ENCODE measurements at places on chromosomes 1 and 21. TPM values are rescaled to one million over a fixed set of nuclear protein-coding genes. Genes with fewer than 3 reads are reported as not detected.

The EIF3I gene
- total RNA-seq = 160 TPM

The GJA8 gene
- total RNA-seq = not detected

DNA sequence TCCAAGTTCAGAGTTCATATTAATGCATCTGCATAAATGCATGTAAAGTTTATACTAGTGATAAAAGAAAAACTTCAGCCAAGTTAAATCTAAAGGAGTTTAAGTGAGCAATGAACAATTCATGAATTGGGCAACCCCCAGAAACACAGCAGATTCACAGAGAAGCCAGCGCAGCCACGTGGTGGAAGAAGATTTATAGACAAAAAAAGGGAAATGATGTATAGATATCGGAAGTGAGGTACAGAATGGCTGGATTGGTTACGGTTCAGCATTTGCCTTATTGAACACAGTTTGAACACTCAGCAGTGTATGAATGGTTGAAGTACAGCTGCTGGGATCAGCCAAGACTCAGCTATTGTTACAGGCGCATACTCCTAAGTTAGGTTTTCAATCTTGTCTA, 5.7 kb downstream of the AK5 start:
- no peak for DNase-seq

GRCh38 chr1:165052431-165052830, 304.1 kb downstream of the LMX1A start:
- no peak for DNase-seq

DNA sequence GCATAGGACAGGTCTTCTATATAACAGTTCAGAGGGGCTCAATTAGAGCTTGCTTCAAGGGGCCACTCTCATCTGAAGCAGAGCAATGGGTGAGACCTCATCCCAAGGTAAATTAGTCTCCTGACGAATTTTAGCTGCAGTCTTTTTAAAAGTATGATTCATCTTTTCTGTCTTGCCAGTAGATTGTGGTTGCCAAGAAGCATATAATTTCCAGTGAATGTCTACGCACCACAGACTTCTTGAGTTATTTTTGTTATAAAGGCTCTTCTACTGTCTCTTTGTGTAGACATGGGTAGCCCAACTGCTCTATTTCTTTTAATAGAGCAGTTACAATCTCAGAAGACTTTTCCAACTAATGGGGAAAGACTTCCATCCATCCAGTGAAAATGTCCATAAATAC, 108.9 kb upstream of the FMN2 start:
- DNase-seq = no peak

DNA sequence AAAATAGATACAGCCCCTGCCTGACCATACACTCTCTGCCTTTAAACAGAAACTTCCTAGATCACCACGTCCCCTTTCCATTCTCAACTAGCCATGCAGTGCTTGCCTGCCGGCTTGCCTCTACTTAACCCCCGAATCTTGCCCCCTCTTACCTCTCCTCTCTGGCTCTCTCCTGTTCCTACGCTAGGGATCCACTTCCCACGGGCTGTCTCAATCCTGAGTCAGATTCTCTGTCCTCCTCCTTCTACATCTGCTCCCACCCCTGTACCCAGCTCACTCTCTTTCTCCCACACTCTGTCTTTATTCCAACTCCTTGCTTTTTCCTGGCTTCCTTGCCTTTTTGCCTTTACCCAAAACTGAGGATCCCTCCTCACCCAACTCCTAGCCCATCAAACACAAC, 29.3 kb downstream of the ATF3 start:
- no peak for DNase-seq

The COL6A1 gene
- total RNA-seq = 521 TPM

DNA sequence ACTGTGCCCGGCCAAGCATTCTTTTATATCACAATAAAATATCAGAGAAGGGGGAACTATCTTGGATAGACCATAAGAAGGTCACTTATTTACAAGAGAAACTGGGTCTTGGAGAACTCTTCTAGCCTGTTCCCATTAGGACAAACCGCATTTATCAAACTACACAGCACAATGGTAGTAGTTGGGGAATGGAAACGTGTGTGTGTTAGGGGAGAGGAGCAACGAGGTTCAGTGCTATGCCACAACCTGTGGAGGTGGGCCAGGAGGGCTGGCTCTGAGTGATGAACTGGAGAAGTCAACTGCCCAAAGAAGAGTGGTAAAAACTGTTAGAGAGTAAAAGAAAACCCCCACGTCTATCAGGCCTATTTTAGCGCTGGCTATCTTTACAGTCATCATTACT, 1.6 kb downstream of the DONSON start:
- no peak for DNase-seq

DNA sequence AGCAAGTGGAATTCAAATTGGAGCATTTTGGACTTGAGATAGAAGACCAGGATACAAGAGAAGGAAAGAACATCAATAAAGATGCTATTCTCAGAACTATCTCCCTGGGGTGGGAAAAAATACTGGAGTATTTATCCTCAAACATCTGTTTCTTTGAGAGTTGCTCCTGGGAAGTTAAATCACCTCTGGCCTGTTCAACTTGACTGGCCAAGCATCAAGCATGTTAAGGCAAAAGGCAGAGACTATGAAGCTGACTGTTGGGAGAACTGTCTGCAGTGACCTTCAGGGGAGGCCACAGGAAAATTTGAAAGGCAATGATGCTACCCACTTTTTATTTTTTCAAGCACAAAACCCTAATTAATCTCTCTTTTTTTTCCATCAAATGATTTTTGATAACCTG, 239.0 kb downstream of the NTNG1 start:
- DNase-seq = no peak

DNA sequence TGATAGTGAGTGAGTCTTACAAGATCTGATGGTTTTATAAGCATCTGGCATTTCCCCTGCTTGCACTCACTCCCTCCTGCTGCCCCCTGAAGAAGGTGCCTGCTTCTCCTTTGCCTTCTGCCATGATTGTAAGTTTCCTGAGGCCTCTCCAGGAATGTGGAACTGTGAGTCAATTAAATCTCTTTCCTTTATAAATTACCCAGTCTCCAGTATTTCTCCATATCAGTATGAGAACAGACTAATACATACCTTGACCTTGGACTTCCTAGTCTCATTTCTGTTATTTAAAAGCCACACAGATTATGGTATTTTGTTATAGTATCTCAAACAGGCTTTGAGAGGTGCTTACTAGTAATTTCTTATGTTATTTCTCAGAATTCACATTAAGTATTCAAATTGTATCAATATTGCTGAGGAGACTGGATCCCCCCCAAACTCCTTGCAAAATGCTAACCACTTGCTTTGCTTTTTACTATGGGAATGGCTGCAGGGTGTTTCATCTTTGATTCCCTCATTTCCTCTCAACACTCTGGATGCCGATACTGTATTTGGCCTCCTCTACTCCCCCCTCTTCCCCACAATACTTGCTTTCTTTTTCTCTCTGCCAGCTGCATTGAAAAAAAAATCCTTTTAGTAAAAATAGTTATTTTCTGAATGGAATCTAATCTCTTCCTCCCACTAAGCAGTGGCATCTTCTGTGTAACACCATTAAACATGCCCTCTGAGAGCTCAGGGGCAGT, 96.9 kb upstream of the WLS start:
- DNase-seq = no peak

- DNase-seq = no peak
Measured at GRCh38 chr1:64532646-64533045, 62.7 kb downstream of the CACHD1 start.

GRCh38 chr1:220294846-220295301, 22.6 kb upstream of the RAB3GAP2 start:
- DNase-seq = no peak

GRCh38 chr1:244957525-244957924, 93.2 kb upstream of the HNRNPU start:
- DNase-seq = no peak

- DNase-seq = no peak
Measured at GRCh38 chr1:23081376-23081775, 62.1 kb downstream of the KDM1A start.

The SLC22A15 gene
- 5.1 TPM for total RNA-seq

- DNase-seq = no peak
Measured at GRCh38 chr1:157496121-157496526, 56.2 kb downstream of the FCRL5 start.

The CAPN9 gene
- total RNA-seq = not detected

GRCh38 chr1:160400646-160401486, 502 bp downstream of the VANGL2 start:
- DNase-seq = no peak

The TSHB gene
- not detected for total RNA-seq

GRCh38 chr1:88851303-88852063, 39.9 kb downstream of the GTF2B start:
- no peak for DNase-seq

The CFAP74 gene
- not detected for total RNA-seq

- DNase-seq = peak; percentile 86
Measured at GRCh38 chr1:55062801-55063576, 23.6 kb downstream of the PCSK9 start.

DNA sequence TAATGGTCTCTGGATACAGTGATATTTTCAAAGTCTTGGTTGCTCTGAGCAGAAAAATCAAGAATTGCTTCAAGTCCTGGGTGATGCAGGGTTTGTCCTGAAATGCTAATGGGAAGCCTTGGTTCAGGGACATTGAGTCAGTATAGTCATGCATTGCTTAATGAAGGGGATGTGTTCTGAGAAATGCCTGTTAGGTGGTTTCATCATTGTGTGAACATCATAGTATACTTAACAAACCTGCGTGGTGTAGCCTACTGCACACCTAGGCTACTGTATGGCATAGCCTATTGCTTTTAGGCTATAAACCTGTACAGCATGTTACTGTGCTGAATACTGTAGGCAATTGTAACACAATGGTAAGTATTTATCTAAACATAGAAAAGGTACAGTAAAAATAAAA, 36.4 kb downstream of the TBCE start:
- DNase-seq = no peak
